Astrocyte (in vitro differentiated cells and primary cell): ENCODE measurements at places on chromosomes 11 and 22. TPM values are rescaled to one million over a fixed set of nuclear protein-coding genes. Genes with fewer than 3 reads are reported as not detected.

Gene MYEOV
- total RNA-seq: not detected in 2 replicates

Gene POU2AF2
- total RNA-seq: not detected in 2 replicates

Gene OR4C15
- total RNA-seq: not detected in 2 replicates

Gene POU2AF1
- total RNA-seq: not detected in 2 replicates

Gene CCND1
- total RNA-seq: 248 and 482 TPM in 2 replicates

Gene CHRM1
- not detected in 2 replicates for total RNA-seq

- no peak for DNase-seq
Measured at GRCh38 chr11:121257976-121258375, 34.6 kb upstream of the SC5D start.

DNA sequence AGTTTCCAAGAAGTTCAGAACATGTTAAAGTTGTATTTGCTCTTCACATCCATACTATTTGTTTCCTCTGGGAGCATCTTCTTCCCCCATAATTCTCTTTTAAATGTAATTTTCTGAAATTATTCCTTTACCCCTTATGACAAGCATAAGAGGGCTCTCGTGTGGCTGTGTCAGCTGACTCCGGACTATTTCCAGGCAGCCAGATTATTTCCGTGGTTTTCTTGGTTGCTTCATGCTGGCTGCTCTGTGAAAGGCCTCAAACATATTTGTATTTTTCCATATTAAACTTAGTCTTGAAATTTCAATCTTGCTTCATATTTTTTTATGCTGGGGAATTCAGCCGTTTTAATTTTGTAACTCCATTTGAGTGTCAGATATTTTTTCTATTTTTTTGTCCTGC, 2.8 kb upstream of the MMP1 start:
- no peak for DNase-seq

DNA sequence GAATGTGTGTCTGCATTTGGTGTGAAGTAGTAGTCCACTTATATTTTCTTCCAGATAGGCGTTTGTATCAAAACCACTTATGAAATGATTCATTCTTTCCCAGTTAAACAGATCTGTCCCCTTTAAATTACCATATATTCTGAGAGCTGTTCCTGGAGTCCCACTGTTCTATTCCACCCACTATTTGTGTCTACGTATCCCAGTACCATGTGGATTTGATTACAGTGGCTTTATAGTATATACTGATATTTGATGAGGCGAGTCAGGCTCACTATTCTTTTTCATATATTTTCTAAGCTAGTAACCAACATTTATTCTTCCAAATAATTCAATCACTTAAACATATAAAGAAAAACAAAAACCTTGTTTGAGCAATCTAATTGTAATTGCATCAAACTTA, 81.9 kb upstream of the RASSF10 start:
- no peak for DNase-seq

DNA sequence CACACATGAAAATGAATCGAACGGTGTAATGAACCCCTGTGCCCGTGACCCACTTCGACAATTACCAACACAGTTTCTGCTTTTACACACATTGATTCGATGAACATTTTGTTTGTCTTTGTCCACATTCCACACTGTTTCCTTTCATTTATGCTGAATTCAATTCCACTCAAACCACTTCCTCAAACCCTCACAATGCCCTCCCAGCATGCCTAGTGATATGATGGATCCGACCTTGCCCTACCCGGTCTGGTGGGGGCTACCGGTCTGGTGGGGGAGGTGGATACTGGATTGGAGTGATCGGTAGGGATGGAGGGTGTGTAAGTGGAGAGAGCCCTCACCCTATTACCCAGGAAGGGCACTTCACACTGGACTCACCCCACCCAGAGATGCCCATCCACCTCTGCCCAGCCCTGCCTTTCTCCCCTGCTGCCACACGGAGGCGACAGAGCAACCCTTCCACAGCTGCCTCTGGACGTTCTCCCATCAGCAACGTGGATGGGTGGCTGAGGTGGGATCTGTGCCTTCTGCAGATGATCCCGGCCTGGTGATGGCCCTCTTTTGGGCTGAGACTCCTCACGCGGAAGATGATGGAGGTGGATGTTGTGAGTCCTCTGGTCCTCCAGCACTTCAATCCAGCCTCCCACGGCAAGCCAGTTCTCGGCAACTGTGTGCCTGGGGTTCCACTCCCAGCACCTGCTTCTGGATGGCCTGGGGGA, 33.0 kb upstream of the P2RY2 start:
- no peak for DNase-seq

DNA sequence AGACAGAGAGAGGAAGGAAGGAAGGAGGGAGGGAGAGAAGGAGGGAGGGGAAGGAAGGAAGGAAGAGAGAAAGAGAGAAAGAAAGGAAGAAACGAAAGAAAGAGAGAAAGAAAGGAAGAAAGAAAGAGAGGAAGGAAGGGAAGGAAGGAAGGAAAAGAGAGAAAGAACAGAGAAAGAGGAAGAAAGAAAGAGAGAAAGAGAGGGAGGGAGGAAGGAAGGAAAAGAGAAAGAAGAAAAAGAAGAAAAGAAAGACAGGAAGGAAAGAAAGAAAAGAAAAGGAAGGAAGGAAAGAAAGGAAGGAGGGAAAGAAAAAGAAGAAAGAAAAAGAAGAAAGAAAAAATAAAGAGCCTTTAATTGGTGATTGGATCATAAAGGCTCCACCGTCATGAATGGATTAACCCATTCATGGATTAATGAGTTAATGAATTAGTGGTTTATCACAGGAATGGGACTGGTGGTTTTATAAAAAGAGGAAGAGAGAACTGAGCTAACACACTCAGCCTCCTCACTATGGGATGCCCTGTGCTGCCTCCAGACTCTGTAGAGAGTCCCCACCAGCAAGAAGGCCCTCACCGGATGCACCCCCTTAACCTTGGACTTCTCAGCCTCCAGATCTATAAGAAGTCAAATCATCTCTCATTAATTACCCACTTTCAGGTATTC, 9.0 kb upstream of the PLAAT2 start:
- DNase-seq: no peak

DNA sequence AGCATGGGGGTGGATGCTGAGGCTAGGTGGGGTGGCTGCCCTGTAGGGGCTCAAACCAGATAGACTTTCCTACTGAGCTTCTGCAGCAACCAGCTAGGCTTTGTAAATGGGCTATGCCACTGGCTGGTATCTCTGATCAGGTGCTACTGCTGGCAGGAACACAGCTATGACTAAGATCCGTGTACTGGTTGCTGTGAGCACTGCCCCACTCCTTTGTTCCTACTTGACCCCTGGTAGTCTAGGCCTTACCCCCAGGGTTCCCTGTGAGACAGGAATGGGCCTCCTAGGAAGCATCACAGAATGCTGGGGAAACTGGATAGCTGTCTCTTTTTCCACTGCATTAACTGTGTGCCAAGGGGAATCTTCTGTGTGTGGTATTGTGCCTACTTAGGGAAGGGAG, 58.4 kb upstream of the GAB2 start:
- DNase-seq: no peak

- DNase-seq: no peak
Measured at GRCh38 chr11:128155590-128155989, 431.8 kb downstream of the ETS1 start.

DNA sequence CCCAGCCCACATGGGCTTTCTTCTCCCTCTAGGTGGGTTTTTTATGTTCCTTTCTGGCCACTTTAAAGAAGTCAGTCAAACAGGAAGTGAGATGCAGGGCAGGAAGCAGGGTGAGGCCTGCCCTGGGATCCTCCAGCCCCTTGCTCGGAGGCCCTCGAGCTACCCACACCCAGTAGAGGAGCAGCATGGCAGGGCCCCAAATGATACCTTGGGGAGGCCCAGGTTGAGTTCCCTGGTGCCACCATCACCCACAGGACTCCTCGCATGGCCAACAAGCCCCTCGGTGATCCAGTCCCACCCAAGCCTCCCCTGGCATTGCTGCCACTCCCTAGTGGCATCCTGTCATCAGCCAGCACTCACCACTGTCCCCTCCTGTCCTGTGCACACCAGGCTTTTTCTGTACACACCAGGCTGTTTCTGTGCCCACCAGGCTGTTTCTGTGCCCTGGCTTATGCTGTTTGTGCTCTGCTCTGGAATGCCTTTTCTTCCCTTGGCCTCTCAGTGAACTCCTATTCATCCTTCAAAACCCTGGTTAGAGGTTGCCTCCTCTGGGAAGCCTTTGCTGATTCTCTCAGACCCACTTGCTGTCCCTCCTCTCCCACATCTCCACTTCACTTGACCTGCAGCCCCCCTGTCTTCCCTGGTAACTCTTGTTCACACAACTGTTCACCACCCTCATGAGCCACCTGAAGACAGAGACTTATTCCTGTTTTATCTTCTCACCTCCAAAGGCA, 3.1 kb upstream of the PTGDR2 start:
- DNase-seq: no peak

DNA sequence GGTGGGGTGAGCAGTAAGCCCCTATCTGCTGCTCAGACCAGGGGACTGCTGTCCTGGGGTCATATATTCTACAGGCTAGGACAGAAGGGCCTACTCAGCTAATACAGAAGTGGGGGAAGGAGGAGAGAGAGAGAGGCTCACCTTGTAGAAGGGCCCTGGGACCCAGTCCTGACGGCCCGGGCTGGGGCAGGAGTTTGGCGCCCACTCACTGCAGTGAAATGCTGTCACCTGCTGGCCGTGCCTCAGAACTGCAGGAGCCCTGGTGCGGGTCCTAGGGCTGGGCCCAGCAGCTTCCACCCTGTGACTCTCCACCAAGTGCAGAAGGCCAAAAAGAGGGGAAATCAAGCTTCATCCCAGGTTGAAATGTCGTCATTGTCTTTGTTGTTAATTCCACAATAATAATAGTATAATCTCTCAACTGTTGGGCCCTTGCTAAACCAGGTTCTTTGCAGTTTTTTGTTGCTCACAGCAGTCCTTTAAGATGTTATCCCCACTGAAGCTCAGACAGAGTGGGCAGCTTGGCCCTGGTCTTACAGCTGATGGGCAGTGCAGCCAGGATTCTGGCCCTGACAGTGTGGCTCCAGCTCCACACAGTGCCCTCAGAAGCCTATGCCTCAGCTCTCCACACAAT, 29.6 kb downstream of the TRIM29 start:
- DNase-seq: peak; percentile 8
